Hematopoietic multipotent progenitor cell (in vitro differentiated cells): ENCODE measurements at places on chromosomes 4 and X.

DNA sequence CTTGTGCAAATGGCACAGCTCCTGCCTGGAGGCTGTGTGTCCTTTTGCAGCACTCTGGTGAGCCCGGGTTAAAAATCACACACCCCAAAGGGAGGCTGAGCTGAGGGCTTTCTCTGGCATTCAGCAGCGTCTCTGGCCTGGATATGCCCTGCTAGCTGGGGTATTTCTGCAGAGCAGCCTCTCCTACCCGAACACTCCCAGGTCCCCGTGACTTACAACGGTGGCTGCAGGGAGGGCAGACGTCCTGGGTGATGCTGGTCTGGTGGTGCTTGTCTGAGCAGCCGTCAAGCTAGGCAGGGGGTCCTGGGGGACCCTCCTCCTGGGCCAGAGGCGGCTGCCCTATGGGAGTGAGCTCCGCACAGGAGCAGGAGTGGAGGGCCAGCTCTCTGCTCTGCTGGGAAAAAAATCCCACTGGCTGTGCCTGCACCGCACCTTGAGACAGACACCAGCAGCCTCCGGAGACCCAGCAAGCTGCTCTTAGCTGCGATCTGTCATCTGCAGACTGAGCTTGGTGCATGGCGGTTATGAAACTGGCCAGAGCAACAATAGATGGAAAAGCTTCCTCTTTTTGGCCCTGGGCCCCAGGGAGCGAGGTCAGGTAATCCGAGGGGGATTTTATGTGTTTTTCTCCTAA, 41.3 kb upstream of the ASMTL start:
- no peak for DNase-seq

GRCh38 chr4:95505151-95505550, 43.6 kb downstream of the UNC5C start:
- DNase-seq = no peak

DNA sequence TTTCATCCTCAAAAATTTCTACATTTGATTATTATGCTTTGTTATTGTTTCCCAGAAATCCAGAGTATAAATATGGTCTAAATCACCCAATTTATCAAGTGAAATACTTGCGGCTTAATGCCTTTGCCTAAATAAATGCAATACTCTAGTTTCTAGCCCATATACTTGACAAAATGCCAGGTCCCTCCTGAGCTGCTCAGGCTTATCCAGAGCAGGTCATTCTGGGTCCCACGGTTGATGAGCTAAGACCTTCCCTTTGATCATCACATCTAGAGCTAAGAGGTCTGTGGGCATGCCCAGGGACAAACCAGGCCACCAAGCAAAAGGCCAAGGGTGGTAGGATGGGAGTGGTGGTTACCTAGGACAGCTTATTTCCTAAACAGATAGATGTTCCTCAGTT, 180.1 kb downstream of the SMIM20 start:
- no peak for DNase-seq

DNA sequence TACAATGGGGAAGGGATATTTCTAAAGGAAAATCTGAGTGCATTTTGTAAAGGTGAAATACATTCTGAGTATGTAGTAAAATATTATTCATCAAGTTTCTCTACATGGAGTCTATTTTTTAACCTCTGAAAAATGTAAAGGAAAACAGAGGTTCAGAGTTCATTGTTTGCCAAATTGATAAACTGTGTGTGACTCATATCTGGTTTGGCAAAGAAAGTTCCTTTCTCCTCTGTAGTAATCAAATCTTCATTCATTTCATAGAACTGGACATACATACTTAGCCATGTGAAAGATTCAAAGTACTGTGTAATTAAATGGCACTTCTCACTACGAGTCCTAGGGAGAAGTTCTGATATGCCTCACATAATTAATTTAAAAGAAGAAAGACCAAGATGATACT, 61.6 kb downstream of the HPGD start:
- DNase-seq = no peak

DNA sequence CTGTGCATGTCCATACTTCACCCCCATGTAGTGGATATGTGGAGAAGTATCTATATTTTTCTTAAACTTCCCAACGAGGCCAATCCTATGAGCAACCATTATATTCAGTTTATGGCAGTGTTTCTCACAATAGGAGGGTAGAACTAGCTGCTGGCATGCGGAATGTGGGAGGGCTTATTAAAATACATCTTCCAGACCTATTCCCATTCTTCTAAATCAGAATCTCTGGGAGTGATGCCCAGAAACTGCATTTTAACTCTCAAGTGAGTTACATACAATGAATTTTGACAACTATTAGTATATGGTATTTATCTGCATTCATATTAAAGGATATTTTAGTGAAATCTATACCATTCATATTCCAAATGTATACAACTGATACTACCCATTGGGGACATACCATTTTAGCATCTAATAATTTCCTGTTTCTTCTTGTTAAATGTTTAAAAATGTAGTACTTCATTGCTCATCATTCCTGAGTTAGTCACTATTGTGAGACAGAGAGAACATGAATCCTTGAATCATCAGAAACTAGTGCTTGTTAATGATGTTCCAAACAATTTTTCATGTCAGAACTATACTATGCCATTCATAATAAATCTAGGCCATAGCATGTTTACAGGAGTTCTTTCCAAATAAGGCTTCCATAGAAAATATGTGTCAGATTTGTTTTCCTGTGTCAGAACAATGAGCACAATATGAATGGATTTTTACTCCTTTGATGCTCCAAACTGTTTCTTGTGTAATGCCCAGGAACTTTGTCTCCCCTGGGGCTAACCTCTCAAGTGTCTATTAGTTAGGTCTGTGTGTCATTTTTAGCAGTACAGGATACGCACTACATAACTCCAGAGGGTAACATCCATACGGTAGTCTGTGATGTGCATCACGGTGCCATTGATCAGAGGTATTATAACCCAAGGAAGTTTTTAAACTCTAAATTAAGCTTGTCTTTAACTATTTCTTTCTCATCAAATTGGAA, 198.8 kb upstream of the BMP3 start:
- DNase-seq = no peak

DNA sequence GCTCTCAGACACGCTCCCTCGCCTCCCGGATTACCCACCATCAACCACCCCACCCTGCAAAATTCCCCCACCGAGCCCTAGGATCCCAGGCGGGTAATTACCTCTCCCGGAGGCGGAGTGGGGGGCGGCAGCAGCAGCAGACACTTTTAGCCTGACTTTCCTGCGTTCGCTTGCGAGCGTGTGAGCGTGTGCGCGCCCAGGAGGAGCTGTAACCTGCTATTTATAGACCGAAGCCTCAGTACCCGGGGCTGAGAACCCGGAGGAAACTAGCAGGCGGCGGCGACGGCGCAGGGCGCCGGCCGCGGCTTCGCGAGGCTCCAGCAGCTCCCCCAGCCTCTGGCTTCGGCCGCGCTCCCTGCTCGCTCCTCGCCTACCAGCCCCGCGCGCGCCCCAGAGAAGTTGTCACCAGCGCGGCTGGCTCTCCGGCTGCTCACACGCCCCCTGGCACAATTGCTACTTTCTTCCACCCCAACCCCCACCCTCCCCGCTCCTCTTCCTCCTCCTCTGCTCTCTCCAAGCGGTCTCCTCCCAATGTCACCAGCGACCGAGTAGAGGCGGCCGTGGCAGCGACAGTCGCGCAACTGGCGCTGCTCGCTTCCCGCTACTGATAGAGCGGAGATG, at the start of gene INPP4B:
INPP4B (minus strand) TSS at position 194 of the 621 bp plus-strand sequence.
- no peak for DNase-seq

- DNase-seq = no peak
Observed at GRCh38 chrX:150984169-150984824, 1.2 kb downstream of the HMGB3 start.

DNA sequence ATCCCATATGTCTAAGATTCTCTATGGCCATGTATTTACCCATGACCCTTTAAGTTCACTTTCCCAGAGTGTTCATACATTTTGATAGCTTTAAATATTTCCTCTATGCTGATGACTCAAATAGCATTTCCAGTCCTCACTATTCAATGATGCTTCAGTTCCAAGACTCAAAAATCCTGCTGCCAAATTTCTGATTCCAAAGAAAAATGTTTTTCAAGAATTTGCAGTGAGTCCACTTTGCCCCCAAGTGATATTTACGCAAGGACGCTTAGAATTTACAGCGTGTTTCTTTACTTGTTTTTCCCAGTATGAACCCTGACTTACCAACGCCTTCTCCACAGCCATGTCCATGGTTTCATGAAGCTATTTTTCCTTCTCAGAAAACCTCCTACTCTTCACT, 127.9 kb upstream of the PCDH18 start:
- no peak for DNase-seq

- peak; percentile 13 for DNase-seq
Observed at GRCh38 chr4:109990261-109991257, 77.9 kb downstream of the EGF start.

GRCh38 chr4:125115476-125115875, 199.3 kb upstream of the FAT4 start:
- DNase-seq = no peak

DNA sequence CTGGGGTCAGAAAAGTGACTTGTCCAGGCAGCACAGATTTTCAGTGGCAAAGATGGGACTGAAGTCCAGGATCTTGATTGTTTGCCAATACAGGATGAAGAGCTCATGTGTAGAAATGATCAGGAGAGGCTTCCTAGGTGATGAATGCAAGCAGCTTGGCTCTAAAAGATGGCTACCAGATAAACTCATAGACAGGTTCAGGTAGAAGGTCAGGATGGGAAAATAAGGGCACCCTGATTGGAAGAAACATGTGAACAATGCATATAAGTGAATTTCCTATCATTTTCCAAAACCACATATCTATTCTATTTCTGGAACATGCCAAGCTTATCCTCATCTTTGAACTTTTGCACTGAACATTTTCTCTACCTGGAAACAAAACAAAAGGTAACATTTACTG, 87.7 kb downstream of the FAM13A start:
- DNase-seq = no peak
